NCI-H1417 treated with DMSO at 0.1 percent for 48 hours (cell line): ENCODE measurements at places on chromosomes 6 and 20.

DNA sequence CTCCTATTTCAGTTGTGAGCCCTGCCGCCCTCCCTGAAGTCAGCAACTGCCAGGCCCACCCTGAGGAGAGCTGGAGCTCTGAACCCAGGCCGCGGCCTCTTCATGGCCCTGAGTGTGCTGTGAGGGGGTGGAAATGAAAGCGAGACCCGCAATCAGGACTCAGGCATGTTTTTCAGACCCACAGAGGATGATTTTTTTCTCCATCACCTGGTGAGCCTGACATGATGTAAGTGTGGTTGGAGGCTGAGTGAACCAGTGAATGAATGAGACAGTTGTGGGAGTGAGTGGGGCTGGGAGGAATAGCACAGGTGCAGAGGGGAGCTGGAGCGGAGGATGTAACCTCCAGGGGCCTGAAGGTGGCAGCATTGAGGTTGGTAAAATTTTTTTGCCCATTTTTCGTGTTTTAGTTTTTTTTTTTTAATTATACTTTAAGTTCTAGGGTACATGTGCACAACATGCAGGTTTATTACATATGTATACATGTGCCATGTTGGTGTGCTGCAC lies 18.3 kb downstream of the RAET1L start:
- DNase-seq: no peak

GRCh38 chr6:122068291-122068769 lies 331.1 kb upstream of the HSF2 start:
- no peak for DNase-seq

DNA sequence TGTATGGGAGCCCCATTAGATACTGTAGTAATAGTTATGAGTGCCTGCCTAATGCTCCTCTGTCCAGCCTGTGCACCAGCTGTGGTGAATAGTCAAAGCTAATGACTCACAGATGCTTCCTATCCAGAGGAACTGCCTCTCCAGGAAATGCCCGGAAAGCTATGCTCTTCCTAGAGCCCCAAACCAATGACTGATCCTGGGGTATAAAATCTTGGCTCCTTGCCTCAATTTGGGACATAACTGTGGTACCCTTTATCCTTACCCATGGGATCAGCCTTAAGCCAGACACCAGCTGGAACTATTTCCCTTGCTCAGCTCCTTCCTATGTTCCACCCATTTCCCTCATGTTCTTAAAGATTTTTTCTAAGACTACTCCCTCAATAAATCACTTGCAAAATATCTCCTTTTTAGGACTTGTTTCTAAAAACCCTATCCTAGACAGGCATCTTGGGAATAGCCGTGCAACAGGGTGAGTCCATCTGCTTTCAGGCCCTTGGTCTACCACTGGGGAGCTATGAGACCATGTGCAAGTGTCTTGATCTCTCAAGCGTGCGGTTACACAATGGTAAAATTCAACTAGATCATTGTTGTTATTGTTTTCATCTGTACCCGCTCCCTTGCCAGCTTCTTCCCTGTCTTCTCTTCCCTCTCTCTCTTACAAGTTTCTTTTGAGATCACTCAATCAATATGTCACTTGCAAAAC lies 283.7 kb downstream of the BTBD3 start:
- DNase-seq: no peak

GRCh38 chr20:45470937-45471336 lies 1.4 kb downstream of the WFDC2 start:
- DNase-seq: no peak

DNA sequence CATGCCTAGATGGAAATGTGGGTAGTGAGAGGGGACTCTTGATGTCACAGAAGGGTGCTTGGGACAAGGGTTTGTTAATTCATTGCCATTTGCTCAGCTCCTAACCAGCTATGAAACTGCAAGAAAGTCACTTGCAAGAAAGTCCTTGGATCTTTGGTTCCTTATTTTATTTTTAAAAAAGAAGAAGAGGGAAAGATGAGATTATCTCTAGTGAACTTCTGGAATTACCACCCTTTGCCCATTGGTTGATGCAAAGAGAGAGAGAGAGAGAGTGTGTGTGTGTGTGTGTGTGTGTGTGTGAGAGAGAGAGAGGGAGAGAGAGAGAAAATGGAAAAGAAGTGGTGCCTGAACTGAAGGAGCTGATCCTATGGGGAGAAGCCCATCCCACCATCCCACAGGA lies 4.6 kb upstream of the SFT2D1 start:
- no peak for DNase-seq

DNA sequence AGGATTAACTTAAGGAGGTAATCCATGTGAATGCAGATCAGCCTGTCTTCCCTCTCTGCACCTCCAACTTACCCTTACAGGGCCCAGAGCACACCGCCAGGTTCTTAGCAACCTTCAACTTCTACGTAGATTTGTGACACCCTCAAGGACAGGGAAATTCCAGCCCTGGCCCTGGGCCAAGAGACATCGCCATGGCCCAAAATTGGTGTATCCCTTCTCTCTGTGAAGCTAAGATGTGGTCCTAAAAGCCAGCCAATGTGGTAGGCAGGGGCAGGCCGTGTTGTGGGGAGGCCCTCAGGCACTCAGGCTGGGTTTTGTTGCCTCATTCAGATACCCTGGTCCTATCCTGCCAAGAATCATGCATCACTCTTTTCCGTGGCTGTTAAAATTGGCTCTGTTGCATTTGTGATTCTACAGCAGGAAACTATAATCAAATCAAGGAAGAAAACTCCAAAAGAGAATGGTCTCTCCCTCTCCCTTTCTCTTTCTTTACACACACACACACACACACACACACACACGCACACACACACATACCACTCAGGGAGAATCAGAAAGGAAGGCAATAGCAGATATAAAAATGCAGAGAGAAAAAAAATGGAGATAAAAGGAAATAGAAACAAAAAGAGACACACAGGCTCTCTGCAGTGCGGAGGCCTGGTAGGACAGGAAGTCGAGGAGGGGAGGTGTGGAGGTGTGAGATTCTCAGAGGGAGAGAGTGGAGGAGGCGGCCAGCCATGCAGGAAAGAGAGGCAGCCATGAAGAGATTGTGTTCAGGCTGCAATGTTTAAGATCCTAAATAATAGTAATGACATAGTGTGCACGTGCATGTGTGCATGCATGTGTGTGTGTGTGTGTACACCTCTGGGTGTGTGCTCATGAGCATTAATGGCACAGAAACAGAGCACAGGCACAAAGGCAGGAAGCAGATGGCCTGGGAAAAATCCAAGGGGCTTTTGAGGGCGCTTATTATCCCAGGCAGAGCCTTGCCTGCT lies 201.8 kb upstream of the LRFN2 start:
- no peak for DNase-seq

DNA sequence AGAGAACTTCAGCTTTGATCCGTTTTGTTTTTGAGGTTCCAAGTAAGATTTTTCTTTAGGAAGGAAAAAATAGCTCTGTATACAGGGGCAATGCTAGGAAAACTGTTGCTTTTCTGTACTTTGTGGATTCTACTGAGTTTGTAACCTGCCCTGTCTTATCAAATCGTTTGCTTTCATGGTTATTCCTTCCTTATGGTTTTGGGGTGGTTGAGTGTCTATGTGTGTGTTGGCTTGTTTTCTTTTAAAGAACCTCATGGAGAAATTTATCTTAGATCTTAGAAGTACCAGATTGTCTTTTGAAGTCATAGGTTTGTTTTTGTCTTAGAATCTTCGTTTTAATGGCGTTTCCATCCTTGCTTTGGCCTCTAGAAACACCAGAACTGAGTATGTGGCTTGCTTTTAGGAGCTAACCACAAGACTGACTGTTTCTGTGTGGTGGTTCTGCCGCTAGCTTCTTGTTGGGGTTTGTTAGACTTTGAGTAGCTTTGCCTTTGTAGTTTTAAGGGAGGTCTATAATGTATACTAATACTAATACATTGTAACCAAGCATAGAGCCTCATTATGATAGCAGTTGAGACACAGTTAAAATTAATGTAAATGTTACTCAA lies 86.8 kb downstream of the RPP40 start:
- DNase-seq: no peak

- no peak for DNase-seq
Measured at GRCh38 chr20:14729390-14729789, 392.0 kb upstream of the FLRT3 start.

- no peak for DNase-seq
Measured at GRCh38 chr6:167031082-167031709, 32.0 kb downstream of the CEP43 start.

GRCh38 chr20:10427060-10427692 lies 6.8 kb downstream of the MKKS start:
- no peak for DNase-seq

DNA sequence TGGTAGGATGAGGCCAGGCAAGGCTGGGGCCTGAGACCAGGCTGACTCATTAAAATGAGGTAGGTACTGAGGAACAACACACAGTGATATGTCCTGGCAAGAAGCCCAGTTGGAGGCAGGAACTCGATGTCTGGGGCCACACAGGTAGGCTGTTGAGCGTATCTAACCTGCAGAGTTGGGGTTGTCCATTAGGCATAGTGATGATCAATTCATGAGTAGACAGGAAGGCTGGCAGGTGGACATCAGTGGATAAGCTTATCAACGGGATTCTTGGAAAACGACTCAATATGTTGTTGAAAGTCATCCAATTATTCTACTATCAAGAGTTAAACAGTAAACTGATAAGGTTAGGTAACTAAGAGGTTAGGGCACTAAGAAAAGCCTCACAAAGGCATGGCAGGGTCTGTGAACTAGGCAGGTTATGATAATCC lies 193.2 kb upstream of the COL21A1 start:
- DNase-seq: no peak

- DNase-seq: no peak
Measured at GRCh38 chr6:25939593-25939992, 9.1 kb upstream of the SLC17A2 start.

- no peak for DNase-seq
Measured at GRCh38 chr6:143501851-143502250, 9.7 kb downstream of the FUCA2 start.

- DNase-seq: no peak
Measured at GRCh38 chr6:20286968-20287565, 74.8 kb upstream of the MBOAT1 start.

GRCh38 chr20:13420625-13421024 lies 199.6 kb downstream of the ISM1 start:
- DNase-seq: no peak

- no peak for DNase-seq
Measured at GRCh38 chr20:57122536-57123489, 143.6 kb downstream of the BMP7 start.

GRCh38 chr20:54146672-54147071 lies 27.1 kb downstream of the CYP24A1 start:
- no peak for DNase-seq

DNA sequence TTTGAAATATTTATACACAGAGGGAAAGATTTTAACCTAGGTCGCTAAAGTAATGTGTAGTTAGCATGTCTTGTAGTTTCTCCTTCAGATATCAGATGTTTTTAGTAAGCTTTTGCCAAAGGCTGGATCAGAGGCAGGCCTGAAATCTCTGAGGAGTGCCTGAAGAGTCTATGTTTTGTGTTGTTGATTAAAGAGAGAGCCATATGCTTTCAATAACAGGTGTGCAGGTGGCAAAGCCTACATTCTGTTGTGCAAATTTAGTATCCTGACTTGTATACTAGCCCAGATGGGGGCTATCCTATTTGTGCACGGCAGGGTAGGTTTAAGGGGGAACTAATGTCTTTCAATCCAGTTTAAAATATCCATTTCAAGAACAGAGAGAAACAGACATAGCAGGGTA lies 167.1 kb upstream of the ATXN1 start:
- DNase-seq: no peak

DNA sequence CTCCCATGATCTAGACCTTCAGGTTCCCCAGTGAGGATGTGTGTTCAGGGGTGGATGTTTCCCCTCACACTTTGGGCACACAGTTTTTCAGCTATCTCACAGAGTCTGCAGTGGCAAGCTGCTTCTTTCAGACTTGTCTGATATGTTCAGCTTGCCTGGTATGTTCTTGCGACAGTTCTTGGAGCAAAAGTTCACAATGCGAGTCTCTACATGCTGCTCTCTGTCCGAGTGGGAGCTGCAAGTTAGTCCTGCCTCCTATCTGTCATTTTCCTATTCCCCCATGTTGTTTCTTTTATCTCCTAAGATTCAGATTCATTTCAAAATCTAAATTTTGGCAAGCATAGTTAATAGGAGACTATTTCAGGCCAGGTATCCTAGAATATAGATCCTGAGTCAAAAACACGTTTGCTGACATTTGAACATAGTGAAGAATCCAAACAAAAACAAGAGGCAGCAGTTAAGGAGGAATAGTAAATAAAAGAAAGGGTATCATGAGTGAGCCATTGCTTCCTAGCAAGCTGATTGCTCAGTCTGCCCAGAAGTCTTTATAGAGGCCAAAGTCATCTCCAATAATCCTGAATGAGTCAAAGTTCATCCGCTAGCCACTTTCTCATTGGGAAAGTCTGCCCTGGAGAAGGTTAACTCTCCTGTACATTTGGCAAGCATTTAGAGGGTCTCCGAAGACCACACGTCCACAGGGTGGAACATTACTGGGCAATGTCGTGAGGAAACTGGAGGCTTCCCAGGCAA lies 140.2 kb upstream of the MOCS1 start:
- DNase-seq: no peak

- no peak for DNase-seq
Measured at GRCh38 chr20:52682237-52682636, 289.9 kb upstream of the TSHZ2 start.

DNA sequence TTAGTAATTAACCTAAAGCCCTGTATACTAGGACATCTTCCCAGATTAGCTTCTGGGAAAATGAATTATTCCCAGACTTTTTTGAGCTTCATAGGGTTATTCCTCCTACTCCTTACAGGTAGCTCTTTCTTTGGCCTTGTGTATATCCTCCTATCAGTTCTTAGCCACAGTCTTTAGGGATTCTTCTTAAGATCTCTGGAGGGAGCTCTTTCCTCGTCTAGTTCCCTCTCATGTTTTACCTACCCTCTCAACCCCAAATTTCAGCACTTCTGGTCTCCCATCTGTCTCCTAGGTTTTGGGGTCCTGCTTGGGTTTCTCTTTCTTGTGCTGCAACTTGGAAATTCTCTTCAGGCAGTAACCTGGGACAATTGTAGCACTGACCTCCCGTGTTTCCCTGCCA lies 46.4 kb upstream of the SLC35B3 start:
- DNase-seq: no peak

DNA sequence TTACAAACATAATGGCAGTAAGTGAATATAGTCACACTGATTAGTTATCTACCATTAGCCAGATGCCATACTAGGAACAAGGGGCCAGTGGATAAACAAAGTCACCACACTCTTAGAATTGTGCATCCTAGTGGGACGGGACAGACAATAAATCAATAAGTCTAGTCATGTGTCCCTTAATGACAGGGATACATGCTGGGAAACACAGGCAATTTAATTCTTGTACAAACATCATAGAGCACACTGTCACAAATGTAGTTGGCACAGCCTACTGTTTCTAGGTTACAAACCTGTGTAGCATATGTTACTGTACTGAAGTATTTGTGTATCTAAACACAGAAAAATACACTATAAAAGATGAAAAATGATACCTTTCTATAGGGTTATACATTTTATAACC lies 123.0 kb upstream of the FAM184A start:
- DNase-seq: peak; percentile 43

DNA sequence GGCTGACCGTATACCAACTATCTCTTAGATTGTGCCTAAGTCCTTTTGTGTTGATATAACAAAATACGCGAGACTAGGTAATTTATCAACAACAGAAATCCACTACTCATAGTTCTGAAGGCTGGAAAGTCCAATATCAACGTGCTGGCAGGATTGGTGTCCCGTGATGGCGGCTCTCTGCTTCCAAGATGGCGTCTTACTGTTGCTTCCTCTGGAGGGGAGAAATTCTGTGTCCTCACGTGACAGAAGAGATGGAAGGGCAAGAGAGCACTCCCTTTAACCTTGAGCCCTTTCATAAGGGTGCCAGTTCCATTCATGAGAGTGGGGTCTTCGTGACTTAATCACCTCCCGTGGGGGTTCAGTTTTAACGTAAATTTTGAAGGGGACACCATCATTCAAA lies 28.1 kb downstream of the RNF144B start:
- DNase-seq: no peak
